ENCODE measurements at places on chromosomes 1 and 21.

- no peaks in the 10 kb centered on the region for H3K4me1 ChIP-seq
- no peaks in the 10 kb centered on the region for H3K36me3 ChIP-seq
- H3K27ac ChIP-seq = no peak overlapping the region
- no peak for DNase-seq
- H3K27me3 ChIP-seq = peaks cover 39% of the 10 kb centered on the region
- H3K4me3 ChIP-seq = no peak overlapping the region
Observed at GRCh38 chr1:244084763-244085162, 33.7 kb downstream of the ZBTB18 start.

- H3K4me3 ChIP-seq = no peak overlapping the region
- DNase-seq = no peak
- H3K4me1 ChIP-seq = peaks cover 19% of the 10 kb centered on the region
- peaks cover 32% of the 10 kb centered on the region for H3K27me3 ChIP-seq
Observed at GRCh38 chr1:204192046-204192445, 4.2 kb downstream of the KISS1 start.

DNA sequence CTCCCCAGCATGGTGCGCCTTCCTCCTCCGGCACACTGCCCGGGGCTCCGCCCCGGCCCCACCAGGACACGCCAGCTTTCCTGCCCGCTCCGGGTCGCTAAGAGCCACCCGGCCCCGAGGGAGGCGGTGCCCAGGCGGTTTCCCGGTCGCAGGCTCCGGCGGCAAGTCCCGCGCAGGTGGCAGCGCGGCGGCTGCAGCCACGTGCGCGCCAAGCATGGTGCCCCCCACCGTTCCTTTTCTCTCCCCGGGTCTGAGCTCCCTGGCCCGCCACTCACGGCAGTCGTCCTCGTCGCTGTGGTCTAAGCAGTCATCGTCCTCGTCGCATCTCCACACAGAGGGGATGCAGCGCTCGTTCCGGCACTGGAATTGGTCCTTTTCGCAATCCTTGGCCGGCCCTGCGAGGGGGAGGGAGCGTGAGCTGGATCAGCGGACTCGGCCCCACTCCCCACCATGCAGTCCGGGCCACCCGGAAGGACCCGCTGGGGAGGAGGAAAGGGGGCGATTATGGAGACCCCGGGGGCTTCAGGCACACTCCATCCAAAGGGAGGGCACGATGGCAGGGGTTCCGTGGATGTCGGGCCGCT is 1.2 kb downstream of the LRP8 start:
- no peaks in the 10 kb centered on the region for H3K27me3 ChIP-seq
- peak overlapping the region; percentile 98 for H3K27ac ChIP-seq
- peaks cover 39% of the 10 kb centered on the region for H3K4me1 ChIP-seq
- peaks cover 16% of the 10 kb centered on the region for H3K36me3 ChIP-seq
- DNase-seq = no peak
- peak overlapping the region; percentile 92 for H3K4me3 ChIP-seq

GRCh38 chr1:233140974-233141373 is 154.6 kb downstream of the PCNX2 start:
- H3K27ac ChIP-seq = no peak overlapping the region
- no peak overlapping the region for H3K4me3 ChIP-seq
- H3K4me1 ChIP-seq = no peaks in the 10 kb centered on the region
- H3K36me3 ChIP-seq = no peaks in the 10 kb centered on the region
- no peak for DNase-seq

GRCh38 chr1:23638786-23639241 is 52.8 kb upstream of the RPL11 start:
- no peak for DNase-seq

DNA sequence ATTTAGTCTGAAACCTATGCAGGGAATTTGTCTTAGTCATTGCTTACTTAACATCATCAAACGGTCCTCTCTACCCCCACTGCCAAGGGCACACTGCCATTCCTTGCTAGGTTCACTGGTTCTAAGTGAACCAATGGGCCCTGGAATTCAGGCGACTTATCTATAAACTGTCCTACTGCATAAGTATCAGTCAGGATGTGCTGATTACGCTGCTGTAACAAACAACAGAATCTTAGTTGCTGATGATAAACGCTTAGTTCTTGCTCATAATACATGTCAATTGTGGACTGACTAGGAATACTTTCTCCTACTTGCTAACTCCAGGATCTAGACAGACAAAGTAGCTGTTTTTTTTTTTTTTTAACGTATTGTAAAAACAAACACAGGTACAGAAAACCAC is 136.1 kb downstream of the PRDM2 start:
- H3K4me1 ChIP-seq = no peaks in the 10 kb centered on the region
- H3K27ac ChIP-seq = no peak overlapping the region
- DNase-seq = no peak
- no peaks in the 10 kb centered on the region for H3K36me3 ChIP-seq
- no peak overlapping the region for H3K4me3 ChIP-seq
- peaks cover 14% of the 10 kb centered on the region for H3K27me3 ChIP-seq

GRCh38 chr1:212601524-212601923 is 7.0 kb upstream of the ATF3 start:
- no peak overlapping the region for H3K27ac ChIP-seq
- H3K36me3 ChIP-seq = no peaks in the 10 kb centered on the region
- peaks cover 45% of the 10 kb centered on the region for H3K27me3 ChIP-seq

DNA sequence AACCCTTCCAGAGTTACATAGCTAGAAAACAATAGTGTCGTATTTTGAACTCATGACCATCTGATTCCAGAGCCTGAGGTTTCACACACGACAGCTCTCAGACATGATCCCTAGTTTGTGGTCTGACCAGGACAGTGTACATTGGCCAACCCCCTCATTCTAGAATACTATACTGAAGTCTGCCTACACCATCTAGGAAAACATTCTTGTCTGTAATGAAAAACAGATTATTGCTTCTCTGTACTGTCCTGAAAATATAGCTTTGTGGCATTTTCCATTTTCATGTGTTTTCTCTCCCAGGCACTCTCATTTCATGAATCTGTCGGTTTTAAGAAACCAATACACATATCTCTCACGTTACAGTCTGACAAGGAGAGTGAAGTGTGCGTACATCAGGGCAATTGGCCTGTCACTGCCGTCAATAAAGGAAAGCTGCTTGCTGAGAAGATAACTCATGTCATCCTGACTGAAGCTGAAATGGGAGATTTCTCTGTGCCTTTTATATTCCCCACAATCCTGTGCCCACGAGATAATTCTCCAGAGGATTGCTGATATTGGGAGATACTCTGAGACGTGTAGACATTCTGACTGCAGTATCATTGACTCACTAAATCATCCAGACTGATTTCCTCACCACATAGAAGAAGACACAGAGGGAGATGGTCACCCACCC is 585.6 kb downstream of the PLPP3 start:
- no peak for DNase-seq
- H3K27ac ChIP-seq = no peak overlapping the region
- H3K27me3 ChIP-seq = peaks cover 5% of the 10 kb centered on the region
- no peaks in the 10 kb centered on the region for H3K36me3 ChIP-seq
- no peaks in the 10 kb centered on the region for H3K4me1 ChIP-seq
- H3K4me3 ChIP-seq = no peak overlapping the region

- peaks cover 15% of the 10 kb centered on the region for H3K4me1 ChIP-seq
- peaks cover 33% of the 10 kb centered on the region for H3K36me3 ChIP-seq
- no peak overlapping the region for H3K27ac ChIP-seq
Observed at GRCh38 chr1:225981714-225982113, 17.4 kb downstream of the SDE2 start.

DNA sequence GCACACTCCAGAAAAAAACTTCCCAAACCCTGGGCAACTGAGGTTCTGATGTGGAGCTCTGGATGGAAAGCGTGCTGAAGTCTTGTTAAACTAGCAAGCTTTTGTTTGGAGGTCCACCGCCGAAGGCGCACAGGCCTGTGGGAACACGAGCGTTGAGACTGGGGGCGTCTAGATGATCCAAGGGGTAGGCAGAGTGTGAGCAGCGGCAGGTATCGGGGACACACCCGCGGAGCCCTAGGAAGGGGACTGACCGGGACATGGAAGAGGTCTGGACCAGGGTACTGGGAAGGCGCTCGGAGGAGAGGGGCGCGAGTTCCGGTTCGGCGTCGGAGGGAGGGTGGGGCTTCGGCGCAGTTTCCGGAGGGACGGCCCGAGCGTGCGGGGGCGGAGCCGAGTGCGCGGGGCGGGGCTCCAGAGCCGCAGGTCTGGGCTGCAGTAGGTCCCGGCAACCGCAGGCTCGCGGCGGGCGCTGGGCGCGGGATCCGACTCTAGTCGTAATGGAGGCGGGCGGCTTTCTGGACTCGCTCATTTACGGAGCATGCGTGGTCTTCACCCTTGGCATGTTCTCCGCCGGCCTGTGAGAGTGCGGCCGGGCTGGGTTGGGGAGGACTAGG is at the start of gene SLC50A1:
TSS of gene SLC50A1 (plus strand) at position 438 of the 614 bp plus-strand sequence. CDS start at position 498, 60 bp downstream.
- H3K27ac ChIP-seq = peak within 1 kb of the TSS; percentile 98
- peaks cover 2% of the 10 kb centered on the region for H3K27me3 ChIP-seq
- H3K36me3 ChIP-seq = peaks cover 4% of the 10 kb centered on the region
- peak within 1 kb of the TSS; percentile 100 for H3K4me3 ChIP-seq

- peaks cover 53% of the 10 kb centered on the region for H3K27me3 ChIP-seq
- H3K4me3 ChIP-seq = no peak overlapping the region
- no peaks in the 10 kb centered on the region for H3K36me3 ChIP-seq
- no peak for DNase-seq
Observed at GRCh38 chr1:159121526-159121925, 45.0 kb upstream of the AIM2 start.

DNA sequence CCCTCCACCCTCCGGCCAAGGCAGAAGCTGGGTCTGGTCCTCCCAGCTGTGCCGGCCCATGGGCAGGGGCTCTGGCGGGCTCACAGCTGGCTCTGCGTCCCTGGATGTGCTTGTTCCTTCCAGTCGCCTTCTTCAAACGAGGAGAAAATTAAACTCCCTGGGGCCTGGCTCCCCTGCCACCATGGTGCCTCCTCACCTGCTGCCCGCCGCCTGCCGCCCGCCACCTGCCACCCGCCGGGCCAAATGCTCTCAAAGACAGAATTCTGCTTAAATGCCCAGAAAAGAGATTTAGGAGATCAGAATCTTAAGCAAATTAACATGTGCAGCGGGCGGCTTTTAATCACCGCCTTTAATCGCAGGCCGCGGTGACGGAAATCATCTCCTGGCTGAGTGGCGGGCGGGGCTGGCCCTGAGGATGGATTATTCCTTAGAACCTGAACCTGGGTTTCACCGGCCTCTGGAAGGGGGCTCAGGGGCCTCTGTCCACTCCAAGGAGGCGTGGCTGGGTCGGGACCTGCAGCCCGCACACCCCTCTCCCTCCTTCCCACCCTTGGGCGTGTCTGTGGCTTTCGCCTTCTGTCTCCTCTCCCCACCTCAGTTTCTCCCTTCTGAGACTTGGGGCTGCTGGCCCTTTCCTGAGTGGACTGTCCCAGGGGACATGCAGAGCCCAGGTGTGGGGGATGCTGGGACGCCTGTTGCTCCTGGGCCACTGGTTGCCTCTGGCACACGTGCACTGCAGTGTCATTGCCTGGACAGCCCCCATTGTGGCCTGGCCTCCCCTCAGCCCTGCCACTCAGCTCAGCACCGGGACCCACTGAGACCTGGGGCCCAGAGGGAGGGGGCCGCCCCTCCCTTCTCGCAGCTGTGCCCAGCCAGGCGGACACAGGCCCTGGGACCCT is 10.5 kb upstream of the PLCH2 start:
- H3K36me3 ChIP-seq = no peaks in the 10 kb centered on the region
- H3K4me3 ChIP-seq = no peak overlapping the region
- no peaks in the 10 kb centered on the region for H3K4me1 ChIP-seq
- no peaks in the 10 kb centered on the region for H3K27me3 ChIP-seq

- no peaks in the 10 kb centered on the region for H3K4me1 ChIP-seq
- DNase-seq = no peak
- no peak overlapping the region for H3K4me3 ChIP-seq
- H3K27ac ChIP-seq = no peak overlapping the region
- H3K27me3 ChIP-seq = peaks cover 46% of the 10 kb centered on the region
- no peaks in the 10 kb centered on the region for H3K36me3 ChIP-seq
Observed at GRCh38 chr1:165452336-165453130, 7.6 kb upstream of the RXRG start.

DNA sequence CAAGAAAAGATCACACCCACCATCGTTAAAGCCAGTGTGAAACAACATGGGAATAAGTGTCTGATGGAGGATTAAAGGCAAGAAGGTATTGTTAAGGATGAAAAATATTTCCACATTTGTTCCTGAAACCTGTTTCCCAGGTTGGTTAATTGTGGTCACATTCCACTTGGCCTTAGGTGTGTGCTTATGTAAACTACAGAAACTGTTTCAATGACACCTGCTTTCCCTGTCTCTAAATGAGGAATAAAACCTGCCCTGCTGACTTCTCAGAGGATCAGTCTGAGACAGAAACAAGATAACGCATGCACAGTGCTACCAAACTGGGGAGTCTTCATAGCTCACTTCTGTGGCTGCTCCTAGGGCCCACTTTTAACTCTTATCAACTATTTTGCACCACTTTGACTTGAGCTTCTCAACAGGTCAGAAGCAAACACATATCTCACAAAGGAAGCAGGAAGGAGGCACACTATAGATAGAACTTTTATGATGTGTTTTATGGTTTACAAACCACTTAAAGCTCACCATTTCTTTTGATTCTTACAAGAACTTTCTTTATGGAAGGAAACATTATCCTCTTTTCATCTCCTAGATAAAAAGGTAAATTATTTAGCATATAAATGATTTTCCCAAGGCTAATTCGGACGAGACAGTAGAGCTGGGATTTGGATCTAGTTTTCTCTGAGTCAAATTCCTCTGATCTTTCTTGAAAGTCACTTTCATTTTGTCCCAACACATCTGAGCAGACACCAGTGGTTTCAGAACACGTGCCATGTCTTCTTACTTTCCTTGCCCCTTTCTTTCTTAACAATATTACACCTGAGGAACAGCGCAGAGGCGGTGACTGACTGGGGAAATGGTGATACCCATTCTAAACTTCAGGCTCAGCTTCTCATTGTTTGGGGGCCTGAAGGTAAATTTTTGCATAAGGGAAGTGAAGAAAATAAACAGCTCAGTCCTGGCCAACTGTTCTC is 33.4 kb downstream of the CYP2J2 start:
- H3K4me3 ChIP-seq = no peak overlapping the region
- no peaks in the 10 kb centered on the region for H3K4me1 ChIP-seq
- no peak overlapping the region for H3K27ac ChIP-seq

DNA sequence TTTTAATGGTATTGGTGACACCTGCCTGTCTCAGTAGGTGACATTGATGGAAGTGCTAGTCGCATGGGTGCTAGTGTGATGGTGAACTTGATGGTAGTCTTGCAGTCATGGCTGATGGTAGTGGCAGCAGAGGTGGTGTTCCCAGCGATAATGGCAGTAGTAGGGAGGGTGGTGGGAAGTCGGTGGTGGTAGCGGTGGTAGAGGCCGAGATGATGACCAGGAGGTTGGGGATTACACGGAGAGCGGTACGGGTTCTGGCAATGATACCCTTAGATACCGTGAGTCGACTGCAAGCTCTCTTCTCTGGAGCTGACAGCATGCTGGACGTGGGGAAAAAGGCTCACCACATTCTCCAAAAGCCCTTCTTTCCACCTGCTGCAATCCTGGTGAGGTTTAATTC is 99.4 kb upstream of the SLC2A1 start:
- no peak for DNase-seq
- peak overlapping the region; percentile 66 for H3K4me3 ChIP-seq
- peaks cover 36% of the 10 kb centered on the region for H3K4me1 ChIP-seq
- H3K36me3 ChIP-seq = peaks cover 6% of the 10 kb centered on the region
- H3K27me3 ChIP-seq = peaks cover 17% of the 10 kb centered on the region
- H3K27ac ChIP-seq = peak overlapping the region; percentile 60
